Daoy (cell line): ENCODE measurements at places on chromosomes 7 and 10. TPM values are rescaled to one million over a fixed set of nuclear protein-coding genes. Genes with fewer than 3 reads are reported as not detected.

DNA sequence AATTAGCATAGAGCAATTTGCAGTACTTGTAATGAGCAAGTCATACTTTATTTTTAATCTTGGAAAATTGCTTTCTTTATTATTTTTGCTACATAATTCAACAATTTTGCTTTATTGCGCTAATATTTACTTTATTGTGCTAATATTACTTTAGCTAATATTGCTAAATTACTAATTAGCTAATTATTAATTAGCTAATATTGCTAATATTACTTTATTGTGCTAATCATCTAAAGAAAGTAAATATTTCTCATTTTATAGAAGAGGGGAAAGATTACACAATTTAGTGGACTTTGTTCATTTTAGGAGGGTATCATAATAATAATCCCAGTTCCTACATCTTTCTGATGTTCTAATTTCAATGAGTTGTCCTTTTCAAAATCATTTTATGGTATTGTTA lies 61.2 kb downstream of the RUNDC3B start:
- no peak for DNase-seq

The LRRTM3 gene
- not detected in 2 replicates for total RNA-seq

The URGCP gene
- 46.2 and 55.7 TPM in 2 replicates for total RNA-seq

- DNase-seq: no peak
Measured at GRCh38 chr10:116800286-116800929, 48.9 kb upstream of the ENO4 start.

The CALML3 gene
- total RNA-seq: not detected in 2 replicates

The LRRD1 gene
- total RNA-seq: 0.17 TPM in 1 of 2 replicates, not detected in the other

DNA sequence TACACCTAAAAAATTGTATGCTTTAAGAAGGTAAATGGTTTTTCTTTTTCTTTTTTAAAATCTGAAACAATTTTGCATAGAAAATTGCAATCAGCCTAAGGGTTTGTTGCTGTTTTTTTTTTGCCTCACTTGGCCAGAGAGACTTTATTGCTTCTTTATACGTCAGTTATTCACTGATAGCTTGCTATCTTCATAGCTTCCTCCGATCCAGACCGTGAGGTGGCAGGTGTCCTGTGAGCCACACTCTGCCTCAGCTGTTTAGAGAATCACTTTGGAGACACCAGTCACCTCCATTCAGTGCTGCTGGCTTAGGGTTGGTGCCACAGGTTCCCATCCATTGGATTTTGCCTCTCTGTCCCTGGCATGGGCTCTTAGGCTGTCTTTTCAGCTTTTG lies 68.0 kb downstream of the HHEX start:
- DNase-seq: no peak

DNA sequence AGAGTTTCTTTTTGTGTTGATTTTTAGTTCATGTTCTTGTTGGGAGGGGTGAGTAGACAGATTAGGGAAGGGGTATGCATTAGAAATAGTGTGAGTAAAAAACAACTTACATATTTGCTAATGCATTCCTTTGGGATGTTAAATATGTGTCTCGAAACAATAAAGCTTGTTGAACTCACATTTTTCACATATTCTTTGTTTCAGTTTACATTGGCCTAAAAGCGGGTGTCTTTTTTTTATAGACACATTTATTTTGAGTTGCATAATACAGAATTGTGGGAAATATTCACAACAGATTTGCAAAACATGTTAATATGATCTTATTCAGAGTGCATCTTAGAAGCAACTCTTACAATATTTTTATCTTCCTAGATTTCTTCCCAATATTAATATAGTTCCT lies 337.5 kb upstream of the CNTNAP2 start:
- DNase-seq: no peak

DNA sequence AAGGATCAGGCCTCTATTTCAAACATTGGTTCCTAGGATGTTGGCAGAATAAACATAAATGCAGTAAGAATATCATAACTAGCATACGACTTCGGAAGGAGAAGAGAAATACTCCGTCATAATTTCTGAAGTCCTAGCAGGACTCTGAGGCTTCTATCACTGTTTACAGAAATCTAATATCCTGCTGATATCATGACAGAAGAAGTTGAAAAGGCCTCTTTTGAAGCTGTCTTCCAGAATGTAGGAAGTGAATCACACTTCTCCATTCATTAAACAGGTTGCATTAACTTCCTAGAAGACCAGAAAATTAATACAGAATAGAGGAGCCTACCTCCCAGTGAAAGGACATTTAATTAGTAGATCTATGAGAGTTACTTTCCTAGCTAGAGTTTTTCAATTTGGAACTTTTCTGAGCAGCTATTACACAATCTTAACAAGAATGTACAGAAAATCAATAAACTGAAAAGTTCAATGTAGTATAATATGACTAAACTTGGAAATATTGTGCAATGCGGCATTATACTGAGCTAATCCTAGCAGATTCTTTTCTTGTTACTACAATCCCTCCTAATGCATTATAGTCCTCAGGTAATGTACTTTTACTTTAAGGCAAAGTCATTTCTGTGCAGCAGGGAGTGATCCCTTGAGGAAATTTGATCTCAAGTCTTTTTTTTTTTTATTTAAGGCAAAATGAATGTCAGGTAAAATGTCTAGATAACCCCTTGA lies 622.6 kb upstream of the CELF2 start:
- no peak for DNase-seq

GRCh38 chr10:78875331-78875877 lies 193.4 kb upstream of the ZMIZ1 start:
- DNase-seq: no peak

DNA sequence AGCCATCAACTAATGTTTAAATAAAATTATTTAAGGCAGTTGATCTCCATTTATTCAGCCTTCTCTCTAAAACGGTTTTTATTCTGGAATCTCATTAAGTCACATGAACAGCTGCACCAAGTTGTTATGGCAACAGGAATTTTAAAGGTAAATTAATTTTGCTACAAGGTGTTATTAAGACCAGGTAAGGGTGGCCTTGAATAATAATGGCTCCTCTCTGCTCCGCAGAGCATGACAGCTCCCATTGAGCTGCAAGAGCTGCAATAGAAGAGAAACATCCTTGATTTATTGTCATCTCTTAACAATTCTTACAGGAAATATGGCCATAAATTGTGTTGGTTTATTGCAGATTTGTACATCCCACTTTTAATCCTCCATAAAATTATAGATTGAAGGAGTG lies 165.8 kb downstream of the KLF6 start:
- no peak for DNase-seq

GRCh38 chr10:128062881-128063563 lies 63.2 kb downstream of the MKI67 start:
- DNase-seq: no peak

GRCh38 chr7:140358412-140359051 lies 39.8 kb downstream of the SLC37A3 start:
- DNase-seq: no peak

DNA sequence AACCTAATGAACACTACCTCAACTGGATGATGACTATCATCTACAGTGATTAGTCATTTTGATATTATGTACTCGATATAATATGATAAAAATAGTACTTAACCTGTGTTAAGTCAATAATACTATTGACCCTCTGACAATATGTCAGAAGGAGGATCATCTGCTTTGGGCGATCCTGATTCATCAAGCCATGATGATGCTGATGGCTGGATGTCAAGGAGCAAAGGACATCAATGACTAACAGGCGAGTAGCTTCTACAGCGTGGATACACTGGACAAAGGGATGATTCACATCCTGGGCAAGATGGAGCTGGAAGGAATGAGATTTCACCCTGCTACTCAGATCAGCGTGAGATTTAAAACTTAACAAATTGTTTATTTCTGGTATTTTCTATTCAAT lies 94.4 kb upstream of the SKAP2 start:
- DNase-seq: peak; percentile 71

DNA sequence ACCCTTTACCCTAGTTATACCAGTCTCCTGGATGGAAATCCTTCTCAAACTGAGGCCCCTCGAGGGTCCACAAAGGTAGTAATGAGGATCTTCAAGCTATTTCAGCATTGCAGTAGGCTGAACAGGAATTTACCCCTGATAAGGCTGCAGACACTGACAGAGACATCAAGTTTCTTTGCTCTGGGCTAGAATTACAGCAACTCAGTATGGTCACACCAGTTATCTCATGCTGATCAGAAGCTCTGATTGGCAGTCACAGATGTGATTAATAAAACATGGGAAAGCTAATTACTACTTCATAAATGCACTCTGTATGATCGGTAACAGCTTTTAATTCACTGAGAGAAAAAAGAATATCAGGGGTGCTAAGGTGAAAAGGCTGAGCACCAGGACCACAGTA lies 30.6 kb downstream of the FAM204A start:
- no peak for DNase-seq

GRCh38 chr10:49418328-49418727 lies 22.4 kb upstream of the DRGX start:
- no peak for DNase-seq

The STEAP1 gene
- 24.9 and 28.5 TPM in 2 replicates for total RNA-seq

- DNase-seq: no peak
Measured at GRCh38 chr7:96061844-96062243, 260.1 kb downstream of the SLC25A13 start.

DNA sequence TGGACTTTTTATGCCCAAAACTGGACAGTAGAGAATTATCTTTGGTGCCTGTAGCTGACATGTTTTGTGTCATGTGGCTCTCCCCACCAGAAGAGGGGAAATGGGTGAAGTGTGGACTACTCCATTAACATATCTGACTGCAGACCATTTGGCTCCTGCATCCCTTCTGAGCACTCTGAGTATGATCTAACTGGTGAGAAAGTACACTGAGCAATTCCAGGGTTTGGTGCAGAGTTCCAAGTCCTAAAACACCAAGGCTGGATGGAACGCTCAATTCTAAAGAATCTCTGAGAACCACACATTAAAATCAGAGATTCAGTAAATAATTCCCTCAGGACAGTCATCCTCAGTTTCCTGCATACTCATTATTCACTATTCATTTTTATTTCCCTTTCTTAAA lies 22.8 kb upstream of the OSBPL3 start:
- no peak for DNase-seq

GRCh38 chr10:131653554-131654470 lies 247.0 kb upstream of the PPP2R2D start:
- no peak for DNase-seq

DNA sequence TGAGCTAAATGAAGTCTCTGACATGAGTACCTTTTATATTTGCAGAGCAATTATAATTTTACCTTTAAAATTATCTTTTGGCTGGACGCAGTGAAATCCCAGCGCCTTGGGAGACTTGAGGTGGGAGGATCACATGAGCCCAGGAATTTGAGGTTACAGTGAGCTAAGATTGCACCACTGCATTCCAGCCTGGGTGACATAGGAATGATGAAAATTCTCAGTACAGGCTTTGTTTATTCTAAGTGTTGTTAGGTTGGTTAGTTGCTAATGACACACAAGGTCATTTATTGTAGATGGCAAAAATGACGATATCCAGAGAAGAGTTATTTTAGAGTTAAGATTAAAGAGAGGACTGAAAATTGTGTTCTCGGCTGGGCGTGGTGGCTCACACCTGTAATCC lies 87.6 kb downstream of the XRCC2 start:
- DNase-seq: peak; percentile 72

DNA sequence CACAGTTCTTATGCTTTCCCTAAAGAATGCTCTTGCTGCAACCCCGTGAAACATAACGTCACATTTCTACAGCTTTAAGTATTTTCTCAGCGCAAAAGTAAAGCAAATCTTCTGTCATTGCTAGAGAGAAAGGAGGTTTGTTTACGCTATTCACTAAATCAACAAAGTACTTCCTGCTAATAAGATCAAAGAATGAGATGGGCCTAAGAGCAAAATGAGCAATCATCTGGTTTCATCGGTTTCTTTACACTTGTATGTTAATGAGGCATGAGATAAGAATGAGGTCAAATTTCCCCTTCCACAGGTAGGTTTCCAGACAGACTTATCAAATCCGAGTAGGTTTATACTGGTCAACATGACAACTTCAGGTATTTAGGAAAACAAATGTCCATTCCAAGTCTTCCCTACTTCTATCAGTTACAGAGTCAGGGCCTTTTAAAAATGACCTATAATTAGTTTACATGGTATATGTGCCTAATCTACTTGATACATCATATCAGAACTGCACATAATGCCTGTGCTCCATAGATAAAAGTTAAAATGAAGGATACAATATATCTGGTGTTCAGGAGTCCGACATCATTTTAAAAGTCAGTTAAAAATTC lies 8.4 kb downstream of the USP6NL start:
- no peak for DNase-seq

GRCh38 chr10:83545901-83546391 lies 593.4 kb upstream of the GHITM start:
- no peak for DNase-seq

GRCh38 chr7:55513868-55514267 lies 58.4 kb downstream of the VOPP1 start:
- DNase-seq: no peak

The C10orf143 gene
- 0.03 and 0.46 TPM in 2 replicates for total RNA-seq

The TMEM213 gene
- total RNA-seq: not detected in 2 replicates

DNA sequence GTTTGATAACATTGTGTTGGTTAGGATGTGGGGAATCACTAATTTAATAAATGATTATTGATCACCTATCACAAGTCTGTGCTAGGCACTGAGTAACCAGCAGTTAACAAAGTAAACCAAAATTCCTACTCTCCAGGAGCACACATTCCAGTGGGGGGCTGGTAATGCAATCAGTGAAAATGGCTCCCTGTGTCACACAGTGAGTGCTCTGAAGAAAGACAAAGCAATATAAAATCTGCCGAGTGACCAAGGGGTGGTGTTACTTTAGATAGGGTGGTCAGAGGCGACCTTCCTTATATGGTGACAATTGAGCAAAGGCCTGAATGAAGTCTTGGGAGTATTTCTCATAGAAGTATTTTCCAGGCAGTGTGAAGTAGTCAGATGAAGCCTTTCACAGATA lies 13.6 kb upstream of the SMC3 start:
- DNase-seq: no peak

GRCh38 chr7:94492601-94493000 lies 17.0 kb upstream of the CASD1 start:
- DNase-seq: no peak

- peak; percentile 91 for DNase-seq
Measured at GRCh38 chr7:2785071-2785500, 59.0 kb downstream of the GNA12 start.

DNA sequence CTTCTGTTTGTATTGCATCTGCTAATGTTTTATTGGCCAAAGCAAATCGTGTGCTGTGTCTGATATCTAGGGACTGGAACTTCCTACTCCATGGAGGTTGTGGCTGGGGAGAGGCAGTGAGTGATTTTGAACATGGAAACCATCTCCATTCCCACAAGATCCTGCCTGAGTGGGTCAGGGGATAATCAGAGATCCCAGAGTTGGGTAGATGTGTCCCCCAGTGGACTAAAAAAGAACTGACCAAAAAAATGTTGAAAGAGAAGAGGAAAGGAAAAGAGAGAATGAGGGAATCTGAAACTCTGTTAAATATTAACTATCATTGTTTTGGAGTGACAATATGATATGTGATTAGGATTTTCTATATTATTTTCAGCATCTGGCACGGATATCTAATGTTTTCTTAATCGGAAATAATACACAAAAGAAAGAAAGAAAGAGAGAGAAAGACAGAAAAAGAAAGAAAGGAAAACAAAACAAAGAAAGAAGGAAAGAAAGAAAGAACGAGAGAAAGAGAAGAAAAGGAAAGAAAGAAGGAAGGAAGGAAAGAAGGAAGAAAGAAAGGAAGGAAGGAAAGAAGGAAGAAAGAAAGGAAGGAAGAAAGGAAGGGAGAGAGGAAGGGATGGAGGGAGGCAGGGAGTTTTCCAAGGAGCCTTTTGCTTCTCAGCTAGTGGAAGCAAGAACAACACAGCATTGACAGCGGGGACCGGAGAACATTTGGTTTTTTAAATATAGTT lies 638.5 kb downstream of the CCSER2 start:
- DNase-seq: no peak

The FKBP6 gene
- total RNA-seq: under 0.01 TPM in 1 of 2 replicates, not detected in the other

GRCh38 chr10:6020826-6021225 lies 41.3 kb downstream of the IL2RA start:
- no peak for DNase-seq
